Activated gamma-delta T cell treated with Interleukin-2 at 50 U/mL for 16 hours (primary cell): ENCODE measurements at places on chromosomes 5 and 9.

DNA sequence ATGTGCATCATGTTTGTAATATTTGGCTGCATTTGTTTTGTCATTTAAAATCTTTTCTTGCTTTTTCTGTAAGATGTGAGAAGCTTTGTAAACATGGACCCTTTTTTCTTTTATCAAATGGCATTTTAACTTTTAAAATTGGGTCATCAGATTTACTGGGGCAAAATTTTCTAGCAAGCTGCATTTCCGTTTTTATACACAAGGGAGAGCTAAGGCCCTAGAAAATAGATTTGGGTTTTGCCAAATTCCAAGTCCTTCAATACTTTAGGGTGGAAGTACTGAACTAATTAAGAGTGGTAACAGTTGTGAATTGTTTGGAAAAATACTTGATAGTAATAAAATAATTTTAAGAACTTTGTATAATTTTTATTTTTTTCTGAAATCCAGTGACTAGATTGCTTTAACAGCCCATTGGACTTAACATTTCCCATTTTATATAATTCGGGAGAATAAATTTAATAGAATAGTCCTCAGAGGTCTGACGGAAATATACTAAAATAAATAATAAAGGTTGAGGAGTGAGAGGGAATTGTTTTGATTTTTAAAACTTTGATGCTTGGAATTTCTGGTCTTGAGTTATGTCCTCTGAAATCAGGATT, 117.4 kb downstream of the SMARCA2 start:
- DNase-seq: no peak

- DNase-seq: no peak
These were observed 92.8 kb upstream of the SLC44A1 start for GRCh38 chr9:105151686-105151995.

DNA sequence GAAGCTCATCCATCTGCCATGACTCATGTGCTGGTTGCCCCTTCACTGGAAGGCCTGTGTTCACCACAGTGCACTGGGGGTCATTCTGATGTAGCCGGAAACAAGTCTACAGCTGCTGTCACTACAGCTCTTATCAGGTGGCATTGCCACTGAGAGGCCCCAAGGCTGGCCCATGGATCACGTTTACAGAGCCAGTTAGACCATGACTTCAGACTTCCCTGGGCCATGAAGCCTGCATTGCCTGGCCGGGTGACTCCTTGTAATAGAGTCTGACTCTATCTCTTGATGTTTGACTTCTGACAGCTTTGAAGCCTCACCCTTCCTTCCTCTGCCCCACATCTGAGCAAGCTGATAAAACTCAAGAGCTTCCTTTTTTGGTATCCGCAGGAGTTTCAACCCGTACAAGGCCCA, 473.5 kb upstream of the DAP start:
- DNase-seq: no peak

- no peak for DNase-seq
These were observed 143.9 kb downstream of the C9orf50 start for GRCh38 chr9:129476821-129477611.

GRCh38 chr5:156094001-156094400, 233.0 kb upstream of the SGCD start:
- DNase-seq: no peak

DNA sequence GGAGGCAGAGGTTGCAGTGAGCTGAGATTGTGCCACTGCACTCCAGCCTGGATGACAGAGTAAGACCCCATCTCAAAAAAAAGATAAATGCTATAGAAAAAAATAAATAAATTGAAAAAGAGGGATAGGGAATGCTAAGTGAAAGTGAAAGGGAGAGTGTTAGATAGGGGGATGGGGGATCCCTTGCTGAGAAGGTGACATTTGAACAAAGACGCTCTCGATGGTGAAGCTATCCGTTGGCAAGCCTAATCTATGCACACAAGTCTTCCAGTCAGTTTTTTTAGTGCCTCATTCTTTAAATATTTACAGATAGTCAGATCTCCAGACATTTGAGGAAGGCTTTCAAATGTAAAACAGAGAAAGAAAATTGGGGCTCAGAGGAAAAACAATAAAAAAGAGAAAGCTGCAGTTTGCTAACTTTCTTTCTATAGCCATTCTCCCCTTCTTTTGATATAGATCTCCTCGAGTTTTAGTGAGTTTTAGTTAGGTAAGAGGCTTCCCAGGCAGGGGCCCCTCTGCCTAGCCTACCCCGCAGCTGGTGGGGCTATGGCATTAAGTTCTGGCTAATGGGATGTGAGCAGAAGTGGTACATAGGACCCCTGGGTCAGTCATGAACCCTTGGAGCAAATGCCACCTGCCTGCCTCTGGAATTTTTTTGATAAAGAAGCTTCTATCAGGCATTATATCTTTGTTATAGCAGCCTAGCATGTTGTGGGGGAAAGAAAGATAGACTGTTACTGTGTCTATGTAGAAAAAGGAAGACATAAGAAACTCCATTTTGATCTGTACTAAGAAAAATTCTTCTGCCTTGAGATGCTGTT, 12.0 kb downstream of the GLRX start:
- no peak for DNase-seq

- no peak for DNase-seq
These were observed 56.3 kb downstream of the SLF1 start for GRCh38 chr5:94674490-94675382.

DNA sequence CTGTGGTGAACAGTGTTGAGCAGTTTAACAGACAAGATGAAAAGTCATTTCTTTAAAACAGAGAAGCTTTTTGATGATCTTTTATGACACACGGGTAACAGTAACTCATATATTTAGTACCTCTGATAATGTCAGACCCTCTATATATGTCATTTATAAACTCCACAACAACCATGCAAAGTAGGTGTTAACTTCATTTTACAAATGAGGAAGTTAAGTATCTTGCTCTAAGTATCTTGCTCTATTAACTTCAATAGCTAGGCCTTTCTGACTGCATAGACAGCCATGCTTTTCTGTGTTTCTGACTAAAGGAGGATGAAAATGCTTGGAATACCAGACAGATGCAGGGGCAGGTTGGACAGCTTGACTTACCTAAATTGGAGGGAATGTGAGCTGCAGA, 1.8 kb downstream of the NUDT2 start:
- DNase-seq: no peak

DNA sequence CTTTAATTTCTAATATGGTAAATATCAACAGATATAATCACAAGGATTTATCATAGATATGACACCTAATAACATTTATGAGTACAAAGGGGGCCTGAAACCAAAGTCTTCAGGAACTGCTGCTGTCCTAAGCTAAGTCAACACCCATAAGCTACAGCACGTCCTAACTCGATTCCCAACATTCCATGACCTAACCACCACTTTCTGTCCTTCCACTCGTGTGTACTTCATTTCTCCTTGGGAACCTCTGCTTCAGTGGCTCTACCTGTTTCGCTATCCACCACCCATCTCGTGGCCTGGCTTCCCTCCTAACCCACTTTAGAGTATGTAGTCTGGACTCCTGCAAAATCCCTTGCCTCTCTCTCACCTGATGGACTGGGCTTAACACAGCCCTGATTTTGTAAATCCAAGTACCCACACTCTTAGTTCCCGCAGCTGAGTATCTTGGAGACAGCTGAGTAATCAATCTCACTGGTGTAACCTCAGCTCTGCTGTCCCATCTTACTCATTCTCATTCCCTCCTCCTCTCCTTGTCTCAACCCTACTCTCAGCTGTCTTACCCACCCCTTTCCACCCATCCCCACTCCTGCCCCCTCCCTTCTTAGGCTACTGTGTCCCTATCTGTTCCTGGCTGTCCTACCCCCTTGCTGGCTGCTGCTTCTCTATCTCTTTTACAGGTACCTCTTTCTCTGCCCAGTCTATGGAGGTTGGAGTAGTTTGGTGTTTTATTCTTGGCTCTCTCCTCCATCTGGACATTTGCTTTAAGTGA, 101.8 kb downstream of the MAST4 start:
- no peak for DNase-seq

DNA sequence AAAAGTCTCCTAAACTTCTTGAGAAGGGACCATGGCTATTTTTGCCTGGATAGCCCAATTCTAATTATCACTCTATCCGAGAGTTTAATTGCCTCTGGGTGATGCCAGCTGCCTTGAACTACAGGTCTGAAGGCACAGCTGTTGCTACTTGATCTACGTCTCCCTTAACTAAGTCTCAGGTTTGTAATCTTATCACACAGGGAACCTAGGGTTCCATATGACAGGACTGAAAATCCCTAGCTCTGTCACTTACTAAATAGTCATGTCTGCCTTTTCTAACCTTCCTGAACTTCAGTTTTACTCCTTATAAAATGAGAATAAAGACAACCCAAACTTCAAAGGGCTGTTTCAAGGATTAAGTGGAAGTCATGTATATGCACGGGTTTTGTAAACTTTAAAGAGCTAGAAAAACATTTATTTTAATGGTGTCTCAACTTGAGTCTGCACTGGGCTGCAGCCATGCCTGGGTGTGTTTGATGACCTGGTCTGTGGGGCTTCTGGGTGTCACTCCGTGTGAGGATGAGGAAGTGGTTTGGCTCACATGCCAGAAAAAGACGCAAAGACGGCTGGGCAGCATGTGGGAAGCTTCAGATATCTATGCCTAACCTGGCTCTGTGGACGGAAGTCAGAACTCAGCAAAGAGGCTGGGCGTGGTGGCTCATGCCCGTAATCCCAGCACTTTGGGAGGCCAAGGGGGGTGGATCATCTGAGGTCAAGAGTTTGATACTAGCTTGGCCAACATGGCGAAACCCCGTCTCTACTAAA, 129.3 kb upstream of the SLC44A1 start:
- DNase-seq: peak; percentile 9

GRCh38 chr9:112048924-112049691, 126.0 kb downstream of the SUSD1 start:
- no peak for DNase-seq

GRCh38 chr5:16852251-16853005, 83.7 kb downstream of the MYO10 start:
- DNase-seq: no peak

- no peak for DNase-seq
These were observed 151.7 kb downstream of the PTTG1 start for GRCh38 chr5:160573318-160573717.

DNA sequence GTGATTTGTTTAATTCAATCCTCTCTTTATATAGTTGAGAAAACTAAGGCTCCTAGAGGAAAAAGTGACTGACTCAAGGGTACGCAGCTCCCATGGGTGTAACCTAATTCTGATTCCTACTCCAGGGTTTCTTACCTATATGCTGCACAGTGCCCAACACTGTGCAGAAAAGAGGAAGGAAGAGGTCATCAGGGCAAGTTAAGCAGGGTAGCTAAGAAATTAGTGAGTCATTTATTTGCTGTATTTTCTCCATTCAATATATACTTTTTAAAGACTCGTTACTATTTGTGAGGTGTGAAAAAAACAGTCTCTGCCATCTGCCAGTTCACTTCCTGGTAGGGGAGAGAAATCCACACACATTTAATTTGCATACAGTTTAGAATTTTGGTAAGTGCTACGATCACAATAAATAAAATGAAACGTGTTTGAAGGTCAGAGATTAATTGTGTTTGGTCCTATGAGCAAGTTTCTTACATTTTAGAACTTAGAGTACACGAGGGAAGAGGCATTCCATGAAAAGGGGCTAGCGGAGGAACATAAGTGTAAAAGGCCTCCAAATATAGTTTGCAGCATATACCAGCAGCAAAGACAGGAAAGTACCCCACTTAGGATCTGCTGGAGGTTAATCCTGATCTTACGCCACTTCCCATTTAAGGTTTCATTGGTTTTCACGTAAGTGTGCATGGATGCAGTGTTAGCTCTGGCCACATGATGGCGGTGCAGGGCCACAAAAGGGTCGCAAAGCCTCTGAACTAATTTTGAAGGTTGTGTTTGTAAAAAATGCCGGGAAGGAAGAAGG, 59.9 kb upstream of the TLR4 start:
- peak; percentile 16 for DNase-seq

- DNase-seq: no peak
These were observed 103.4 kb downstream of the ADAMTS2 start for GRCh38 chr5:179241764-179242370.

DNA sequence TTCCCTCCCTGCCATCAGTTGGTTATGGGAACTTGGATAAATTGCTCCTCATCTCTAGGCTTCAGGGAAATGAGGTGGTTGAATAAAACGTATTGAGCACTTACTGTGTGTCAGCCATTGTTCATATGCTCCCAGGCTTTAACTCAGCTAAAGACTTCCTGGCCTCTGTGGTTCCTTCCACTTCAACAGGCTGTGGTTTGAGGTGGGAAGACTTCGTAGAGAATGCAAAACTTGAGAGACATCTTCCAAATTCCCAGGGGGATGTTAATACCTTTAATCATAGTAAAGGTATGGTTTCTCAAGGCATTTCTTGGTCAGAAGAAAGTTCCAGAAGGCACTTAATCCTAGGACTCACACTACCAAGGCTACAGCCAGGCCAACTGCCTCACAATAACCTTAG, 1.5 kb upstream of the GPX3 start:
- no peak for DNase-seq

- no peak for DNase-seq
These were observed 38.8 kb downstream of the ITGA2 start for GRCh38 chr5:53027913-53028312.

DNA sequence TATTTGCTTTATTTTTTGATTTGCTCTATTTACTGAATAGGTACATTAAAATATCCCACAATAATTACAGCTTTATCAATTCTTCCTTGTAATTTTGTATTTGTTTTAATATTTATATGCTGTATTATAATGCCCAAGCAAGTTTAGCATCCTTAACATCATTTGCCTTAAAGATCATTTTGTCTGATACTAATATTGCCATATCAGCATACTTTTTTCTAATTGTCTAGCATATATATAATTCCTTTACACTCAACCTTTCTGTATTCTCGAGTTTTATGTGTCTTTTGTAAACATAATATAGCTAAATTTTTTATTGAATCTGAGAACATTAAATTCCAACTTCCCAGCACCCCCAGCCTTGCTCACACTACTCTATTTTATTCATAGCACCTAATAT, 64.7 kb downstream of the P4HA2 start:
- DNase-seq: no peak

- no peak for DNase-seq
These were observed 8.9 kb upstream of the AGXT2 start for GRCh38 chr5:35056686-35057085.

DNA sequence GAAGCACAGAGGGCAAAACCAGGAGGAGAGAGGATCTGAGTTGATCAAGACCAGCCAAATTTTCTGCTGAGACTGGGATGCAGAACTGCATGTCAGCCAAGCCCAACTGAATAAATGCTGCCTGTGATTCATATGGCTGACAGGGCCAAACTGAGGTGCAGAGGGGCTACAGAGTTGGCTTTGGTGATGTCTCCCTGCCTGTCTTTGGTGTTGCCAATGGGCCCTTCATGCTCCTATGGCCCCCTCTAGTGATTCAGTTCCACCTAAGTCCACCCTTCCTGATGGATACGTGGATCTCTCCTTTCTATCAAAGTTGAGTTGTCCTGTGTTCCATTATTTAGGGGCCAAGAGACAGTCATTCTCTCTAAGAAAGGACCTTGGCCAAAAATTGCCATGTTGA, 163.6 kb upstream of the TLE4 start:
- DNase-seq: no peak

GRCh38 chr9:905906-906305, 64.4 kb downstream of the DMRT1 start:
- no peak for DNase-seq

DNA sequence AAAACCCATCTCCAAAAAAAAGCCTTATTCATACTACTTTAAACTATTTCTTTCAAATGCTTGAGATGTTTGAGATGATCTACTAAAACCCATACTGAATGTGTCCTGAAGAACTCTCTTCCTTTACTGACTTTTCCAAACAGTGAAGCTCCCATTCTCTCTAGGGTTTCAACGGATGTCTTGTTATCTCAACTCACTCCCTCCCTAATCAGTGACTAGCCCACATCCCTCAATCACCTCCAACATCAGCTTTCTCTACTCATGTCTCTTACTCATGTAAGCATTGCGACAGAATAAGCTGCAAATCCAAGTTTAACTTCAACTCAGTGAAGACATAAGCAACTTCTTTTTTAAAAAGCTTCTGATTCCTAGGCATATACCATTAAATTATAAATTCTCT, 42.1 kb downstream of the WDR41 start:
- no peak for DNase-seq
